T-helper 2 cell (primary cell): ENCODE measurements at places on chromosomes 6 and 20.

GRCh38 chr6:24855395-24856245, 56.9 kb upstream of the ARMH2 start:
- DNase-seq: peak; percentile 55

GRCh38 chr6:129006724-129007514, 124.0 kb downstream of the LAMA2 start:
- no peak for DNase-seq

DNA sequence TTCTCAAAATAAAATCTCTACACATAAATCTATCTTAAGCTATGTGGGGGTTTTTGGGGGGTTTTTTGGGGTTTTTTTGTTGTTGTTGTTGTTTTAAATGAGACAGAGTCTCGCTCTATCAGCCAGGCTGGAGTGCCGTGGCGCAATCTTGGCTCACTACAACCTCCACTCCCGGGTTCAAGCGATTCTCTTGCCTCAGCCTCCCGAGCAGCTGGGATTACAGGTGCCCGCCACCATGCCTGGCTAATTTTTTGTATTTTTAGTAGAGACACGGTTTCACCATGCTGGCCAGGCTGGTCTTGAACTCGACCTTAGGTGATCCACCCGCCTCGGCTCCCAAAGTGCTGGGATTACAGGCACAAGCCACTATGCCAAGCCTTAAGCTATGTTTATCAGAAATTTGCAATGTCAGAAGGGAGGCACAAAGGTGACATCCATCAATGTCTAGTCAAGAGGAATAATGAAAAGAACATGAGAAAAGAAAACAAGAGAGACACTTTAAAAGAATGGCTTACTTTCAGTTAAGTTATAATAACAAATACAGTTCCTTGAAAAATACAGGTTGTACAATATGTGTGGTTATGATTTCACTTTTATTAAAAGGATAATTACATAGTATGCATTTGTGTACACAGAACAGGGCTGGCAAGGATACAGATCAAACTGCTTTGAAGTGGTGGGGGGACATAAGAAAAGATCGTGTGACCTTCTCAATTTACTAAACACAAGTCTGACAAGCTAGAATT, 28.6 kb downstream of the SLC23A2 start:
- no peak for DNase-seq

- no peak for DNase-seq
These were observed 88.8 kb downstream of the PRL start for GRCh38 chr6:22208026-22208425.

DNA sequence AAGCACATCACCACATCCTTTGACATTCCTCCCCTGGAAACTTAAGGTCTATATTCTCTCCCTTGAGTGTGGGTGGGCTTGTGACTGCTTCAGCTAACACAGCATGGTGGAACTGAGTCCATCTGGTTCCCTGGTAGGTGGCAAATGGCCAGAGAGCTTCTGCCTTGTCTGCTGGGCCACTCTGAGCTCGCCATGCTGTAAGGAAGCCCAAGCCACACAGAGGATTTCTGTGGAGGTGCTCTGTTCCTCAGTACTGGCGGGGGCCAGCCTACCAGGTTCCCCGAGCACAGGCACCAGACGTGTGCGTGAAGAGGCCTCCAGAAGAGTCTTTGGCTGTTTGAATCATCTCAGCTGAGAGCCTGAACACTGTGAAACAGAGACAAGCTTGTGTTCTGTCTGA, 41.6 kb upstream of the PMEPA1 start:
- DNase-seq: no peak

- no peak for DNase-seq
These were observed 101.8 kb upstream of the PREP start for GRCh38 chr6:105504706-105505105.

DNA sequence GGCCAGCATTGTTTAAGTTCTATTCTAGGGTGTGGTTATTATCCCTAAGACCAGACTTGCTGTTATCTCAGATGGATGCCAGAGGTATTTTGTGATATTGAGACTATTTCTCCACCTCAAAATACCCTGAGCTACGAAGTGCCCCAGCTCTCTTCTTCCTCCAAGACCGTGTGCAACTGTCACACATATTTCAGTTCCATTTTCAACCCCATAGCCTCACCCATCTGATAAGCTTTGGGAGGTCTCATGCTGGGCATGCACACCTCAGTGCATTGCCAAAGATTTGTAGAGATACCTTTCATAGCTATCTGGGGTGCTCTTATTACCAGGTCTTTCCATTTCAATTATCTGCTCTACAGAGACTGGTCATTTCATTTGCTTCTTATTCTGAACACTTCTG, 815.8 kb upstream of the EYS start:
- no peak for DNase-seq

DNA sequence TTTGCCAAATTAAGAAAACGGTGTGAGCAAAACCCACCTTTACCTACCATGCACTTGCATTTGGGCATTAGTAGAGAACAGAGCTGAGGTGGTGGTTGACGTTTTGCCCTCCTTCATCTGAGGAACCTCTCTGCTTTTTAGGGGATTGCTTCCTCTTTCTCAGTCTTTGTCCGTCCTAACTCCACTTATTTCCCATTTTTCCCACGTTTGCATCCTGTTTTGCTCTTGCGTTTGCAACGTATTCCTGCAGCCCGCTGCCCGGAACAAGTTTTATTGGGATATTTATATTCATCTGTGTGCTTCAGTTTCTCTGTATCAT, 374 bp upstream of the SERINC1 start:
- DNase-seq: no peak

DNA sequence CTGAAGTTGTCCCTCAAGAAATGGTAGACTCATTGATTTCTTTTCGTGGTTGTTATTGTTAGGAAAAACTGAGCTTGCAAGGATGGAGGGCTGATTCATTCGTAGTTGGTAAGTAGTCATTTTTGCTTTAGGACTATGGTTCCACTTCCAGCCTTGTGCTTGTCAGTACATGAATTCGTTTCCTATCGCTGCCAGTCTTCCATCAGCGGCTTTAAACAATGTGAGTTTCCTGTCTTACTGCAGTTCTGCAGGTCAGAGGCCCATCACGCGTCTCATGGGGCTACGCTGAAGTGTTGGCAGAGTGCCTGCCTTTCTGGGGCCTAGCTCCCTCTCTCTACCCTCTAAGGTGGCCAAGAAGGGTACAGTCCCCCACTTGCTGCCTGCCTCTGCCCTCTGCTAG, 11.4 kb upstream of the MDFI start:
- no peak for DNase-seq

GRCh38 chr6:29424575-29424974, 9.8 kb downstream of the OR12D1 start:
- DNase-seq: no peak

- DNase-seq: no peak
These were observed 55.2 kb downstream of the TIAM2 start for GRCh38 chr6:155050311-155050710.

- no peak for DNase-seq
These were observed 580.0 kb upstream of the MARCKS start for GRCh38 chr6:113277111-113277510.

DNA sequence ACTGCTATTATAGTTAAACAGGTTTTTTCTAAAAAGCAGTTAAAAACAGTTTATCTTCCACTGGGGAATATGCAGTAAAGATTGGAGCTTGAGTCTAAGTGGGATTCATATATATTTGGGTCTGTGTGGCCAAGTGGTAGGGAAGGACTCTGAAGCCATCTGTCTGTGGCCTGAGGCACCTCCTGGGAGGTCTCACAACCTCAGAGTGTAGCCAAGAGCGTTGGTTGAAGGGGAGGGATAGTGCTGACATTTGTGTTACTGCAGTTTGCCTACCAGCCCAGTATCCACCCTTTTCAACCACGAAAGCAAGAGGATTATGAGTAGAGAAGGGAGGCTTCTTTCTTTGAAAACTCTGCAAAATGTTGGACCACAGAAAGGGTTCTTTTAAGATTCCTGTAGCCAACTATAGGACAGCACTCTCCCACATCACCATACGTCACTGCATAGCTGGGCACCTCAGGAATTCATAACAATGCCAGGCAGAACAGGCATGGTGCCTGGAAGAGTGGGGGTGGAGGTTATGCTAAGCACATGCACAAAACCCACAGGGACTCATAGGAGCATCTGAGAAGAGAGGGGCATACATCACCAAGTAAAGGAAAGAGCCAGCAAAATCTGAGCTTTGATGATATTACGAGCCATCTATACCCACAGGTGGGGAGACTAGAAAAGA, 90.5 kb upstream of the HEY2 start:
- no peak for DNase-seq

DNA sequence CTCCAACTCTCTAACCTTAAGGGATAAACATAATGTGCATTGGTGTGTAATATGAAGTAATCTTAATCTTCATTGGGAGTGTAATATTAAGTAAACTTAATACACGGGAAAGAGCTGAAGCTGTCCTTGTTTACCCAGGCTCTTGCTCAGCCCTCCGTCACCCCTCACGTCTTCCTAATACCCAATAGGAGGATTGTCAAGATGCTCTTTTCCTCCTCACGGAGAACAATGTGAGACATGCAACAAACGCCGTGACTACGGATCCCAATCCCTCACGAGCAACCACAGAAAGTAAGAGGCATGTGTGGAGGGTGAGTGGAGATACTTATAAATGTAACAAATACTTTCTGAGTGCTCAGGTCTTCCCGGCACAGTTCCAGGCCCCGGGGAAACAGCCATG, 11.0 kb downstream of the KIF16B start:
- no peak for DNase-seq

- DNase-seq: no peak
These were observed 14.9 kb upstream of the DDO start for GRCh38 chr6:110430236-110430635.

GRCh38 chr20:17875981-17876385, 92.6 kb downstream of the SNX5 start:
- DNase-seq: no peak

DNA sequence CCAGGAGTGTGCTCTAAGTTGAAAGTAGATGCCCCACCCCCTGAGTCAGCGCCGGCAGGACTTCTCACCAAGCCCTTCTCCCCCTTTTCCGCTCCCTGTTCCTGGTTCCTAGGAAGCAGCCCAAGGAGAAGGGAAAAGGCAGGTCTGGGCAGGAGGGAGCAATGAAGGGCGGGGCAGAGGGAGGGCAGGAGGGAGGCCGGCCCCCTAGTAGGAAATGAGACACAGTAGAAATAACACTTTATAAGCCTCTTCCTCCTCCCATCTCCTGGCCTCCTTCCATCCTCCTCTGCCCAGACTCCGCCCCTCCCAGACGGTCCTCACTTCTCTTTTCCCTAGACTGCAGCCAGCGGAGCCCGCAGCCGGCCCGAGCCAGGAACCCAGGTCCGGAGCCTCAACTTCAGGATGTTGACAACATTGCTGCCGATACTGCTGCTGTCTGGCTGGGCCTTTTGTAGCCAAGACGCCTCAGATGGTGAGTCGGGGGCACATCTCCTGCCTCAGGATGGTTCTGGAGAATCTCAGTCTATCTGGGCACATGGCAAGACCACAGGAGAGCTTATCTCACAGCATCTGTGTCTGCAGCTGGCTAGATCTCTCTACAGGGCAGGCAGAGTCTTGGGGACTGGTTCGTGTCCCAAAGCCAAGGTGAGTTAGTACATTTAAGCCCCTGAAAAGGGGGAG, at the start of gene PROCR:
PROCR (plus strand) TSS at position 320 of the 681 bp plus-strand sequence; CDS start at position 403, 83 bp downstream.
- DNase-seq: no peak

DNA sequence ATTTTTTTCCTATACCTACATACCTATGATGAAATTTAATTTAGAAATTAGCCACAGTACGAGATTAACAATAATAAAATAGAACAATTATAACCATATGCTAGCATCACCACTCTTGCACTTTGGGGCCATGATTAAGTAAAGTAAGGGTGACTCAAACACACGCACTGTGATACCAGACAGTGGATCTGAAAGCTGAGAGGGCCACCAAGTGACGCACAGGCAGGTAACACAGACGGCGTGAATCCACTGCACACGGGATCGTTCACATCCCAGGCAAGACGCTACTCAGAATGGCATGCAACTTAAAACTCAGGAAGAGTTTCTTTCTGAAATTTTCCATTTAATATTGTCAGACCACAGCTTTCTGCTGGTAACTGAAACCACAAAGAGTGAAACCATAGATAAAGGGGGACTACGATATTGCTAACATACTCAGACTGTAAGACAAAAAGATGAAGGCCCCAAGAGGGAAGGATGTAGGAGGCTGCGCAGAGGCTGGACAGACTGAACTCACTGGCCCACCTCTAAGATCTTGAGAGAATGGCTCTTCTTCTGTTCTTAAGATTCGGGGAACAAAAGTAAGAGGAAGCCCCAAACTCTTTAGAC, 17.9 kb downstream of the RRBP1 start:
- DNase-seq: no peak

- DNase-seq: no peak
These were observed 7.1 kb downstream of the MAP3K5 start for GRCh38 chr6:136784910-136785746.

- no peak for DNase-seq
These were observed 68.5 kb downstream of the FOXC1 start for GRCh38 chr6:1678201-1678600.

- no peak for DNase-seq
These were observed 119.3 kb upstream of the CST7 start for GRCh38 chr20:24829649-24830370.

DNA sequence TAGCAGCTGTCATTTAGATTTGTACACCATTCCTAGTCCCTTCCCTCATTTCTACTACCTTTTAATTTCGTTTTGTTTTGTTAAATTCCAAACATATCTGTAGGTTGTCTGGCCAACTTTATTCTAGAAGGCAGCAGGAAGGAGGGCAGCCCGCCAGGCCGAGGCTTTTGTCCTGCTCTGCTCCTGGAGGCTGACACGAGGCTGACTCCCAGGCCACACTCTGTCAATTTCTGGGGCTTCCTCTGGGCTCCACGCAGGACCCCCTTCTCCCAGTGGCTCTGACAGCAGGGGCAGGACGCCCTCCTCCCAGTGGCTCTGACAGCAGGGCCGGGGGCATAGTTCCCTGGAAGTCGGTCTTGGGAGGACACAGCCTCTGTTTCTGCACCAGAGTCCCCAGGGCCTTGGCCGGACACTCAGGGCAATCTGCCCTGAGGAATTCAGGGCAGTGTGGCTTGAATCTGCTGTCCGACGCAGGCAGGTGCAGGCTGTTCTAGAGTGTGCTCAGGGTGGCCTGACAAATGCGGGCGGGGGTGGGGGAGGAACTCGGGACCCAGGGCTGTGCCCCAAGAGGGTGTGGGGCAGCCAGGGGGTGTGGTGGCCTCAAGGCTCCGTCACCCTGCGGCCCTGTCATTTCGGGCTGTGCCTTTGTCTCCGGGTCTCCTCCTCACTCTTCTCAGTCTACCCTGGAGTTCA, 11.8 kb downstream of the SMOC2 start:
- no peak for DNase-seq

- no peak for DNase-seq
These were observed 101.9 kb upstream of the ARMC2 start for GRCh38 chr6:108746366-108746765.

DNA sequence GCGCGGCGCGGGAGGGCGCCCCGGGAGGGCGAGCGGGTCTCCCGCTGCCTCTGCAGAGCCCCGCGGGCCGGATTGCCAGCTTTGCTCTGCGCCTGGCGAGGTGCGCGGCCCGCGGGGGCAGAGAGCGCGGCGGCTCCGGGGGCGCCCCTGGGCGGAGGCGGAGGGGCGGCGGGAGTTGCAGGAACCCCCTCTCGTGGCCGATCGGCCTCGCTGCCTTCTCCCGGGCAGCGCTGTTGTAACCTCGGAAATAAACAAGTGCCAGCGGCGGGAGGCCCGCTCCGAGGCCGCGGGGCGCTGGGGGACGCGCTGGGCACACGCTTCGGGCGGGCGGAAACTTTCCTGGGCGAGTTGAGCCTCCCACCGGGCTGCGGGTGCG, 1.2 kb downstream of the CDH4 start:
- no peak for DNase-seq

GRCh38 chr6:36387440-36388303, at the start of gene ETV7:
Gene ETV7 (minus strand): TSS chr6:36387669. CDS start chr6:36387541, 128 bp downstream.
- no peak for DNase-seq

- DNase-seq: no peak
These were observed 5.5 kb downstream of the REV3L start for GRCh38 chr6:111477481-111477938.

GRCh38 chr6:138499303-138500018, at the start of gene NHSL1:
Gene NHSL1 (minus strand): TSS chr6:138499494. CDS start chr6:138499290, 204 bp downstream.
- DNase-seq: no peak
